ENCODE measurements at places on chromosomes 2 and 18. TPM values are rescaled to one million over a fixed set of nuclear protein-coding genes. Genes with fewer than 3 reads are reported as not detected.

The G6PC2 gene
- total RNA-seq: not detected

The IL36G gene
- total RNA-seq: not detected

The TMEM163 gene
- not detected for total RNA-seq

The NYAP2 gene
- total RNA-seq: not detected

The SERPINB13 gene
- not detected for total RNA-seq

The NGEF gene
- 2.2 TPM for total RNA-seq

The TMEM198 gene
- total RNA-seq: 1.2 TPM

The RGPD4 gene
- total RNA-seq: not detected

The TMEFF2 gene
- total RNA-seq: 19.3 TPM

The ALMS1 gene
- total RNA-seq: 10.8 TPM

The LNPK gene
- 19.7 TPM for total RNA-seq

Measured in bronchus fibroblast of lung (primary cell).